Adrenal gland (tissue), 19 donors: ENCODE measurements at places on chromosomes 6 and 20. TPM values are rescaled to one million over a fixed set of nuclear protein-coding genes. Genes with fewer than 3 reads are reported as not detected.

Gene PCSK2
- total RNA-seq = 0.32 TPM

GRCh38 chr20:11585752-11586352 is 331.8 kb upstream of the BTBD3 start:
- H3K4me3 ChIP-seq = no peak overlapping the region
- no peaks in the 10 kb centered on the region for H3K4me1 ChIP-seq
- no peaks in the 10 kb centered on the region for H3K27me3 ChIP-seq
- no peaks in the 10 kb centered on the region for H3K36me3 ChIP-seq

DNA sequence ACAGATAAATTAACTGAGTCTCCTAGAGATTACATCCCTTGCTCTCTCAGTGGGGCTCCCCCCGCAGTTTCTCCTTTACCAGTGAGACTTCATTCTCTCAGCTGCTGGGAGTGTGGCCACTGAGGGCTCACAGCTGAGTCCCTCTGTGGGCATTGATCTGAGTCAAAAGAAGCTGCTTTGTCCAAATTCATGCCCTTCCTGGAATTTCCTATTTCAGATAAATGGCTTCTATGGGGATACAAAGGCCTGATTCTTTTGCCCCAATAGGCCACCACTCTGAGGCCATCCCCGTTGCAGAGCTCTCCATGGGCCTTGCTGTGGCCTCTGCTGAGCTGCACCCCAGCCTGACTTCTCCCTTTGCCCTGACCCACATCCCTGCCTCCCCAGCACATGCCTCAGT is 10.0 kb downstream of the CST5 start:
- peaks cover 5% of the 10 kb centered on the region for H3K27me3 ChIP-seq
- H3K36me3 ChIP-seq = no peaks in the 10 kb centered on the region
- no peak for DNase-seq
- no peak overlapping the region for H3K4me3 ChIP-seq

DNA sequence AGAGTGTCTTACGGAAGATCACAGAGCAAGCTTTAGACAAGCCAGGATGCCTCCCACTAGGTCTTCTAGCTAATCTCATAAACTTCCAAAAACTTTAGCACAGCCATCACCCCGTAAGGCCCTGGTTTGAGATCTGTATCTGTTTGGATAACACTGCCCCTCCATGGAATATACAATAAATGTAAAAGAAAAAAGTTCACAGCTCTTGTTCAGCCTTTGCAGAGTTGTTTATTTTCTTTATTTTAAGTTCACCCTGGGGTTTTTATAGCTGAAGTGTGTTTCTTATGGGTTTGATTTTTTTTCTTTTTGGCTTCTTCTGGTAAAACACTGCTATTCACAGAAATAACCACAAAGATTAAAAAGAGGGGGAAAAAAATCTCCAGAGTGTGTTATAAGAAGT is 125.6 kb downstream of the EYA2 start:
- H3K27ac ChIP-seq = no peak overlapping the region
- DNase-seq = no peak
- no peaks in the 10 kb centered on the region for H3K36me3 ChIP-seq
- peaks cover 3% of the 10 kb centered on the region for H3K27me3 ChIP-seq

DNA sequence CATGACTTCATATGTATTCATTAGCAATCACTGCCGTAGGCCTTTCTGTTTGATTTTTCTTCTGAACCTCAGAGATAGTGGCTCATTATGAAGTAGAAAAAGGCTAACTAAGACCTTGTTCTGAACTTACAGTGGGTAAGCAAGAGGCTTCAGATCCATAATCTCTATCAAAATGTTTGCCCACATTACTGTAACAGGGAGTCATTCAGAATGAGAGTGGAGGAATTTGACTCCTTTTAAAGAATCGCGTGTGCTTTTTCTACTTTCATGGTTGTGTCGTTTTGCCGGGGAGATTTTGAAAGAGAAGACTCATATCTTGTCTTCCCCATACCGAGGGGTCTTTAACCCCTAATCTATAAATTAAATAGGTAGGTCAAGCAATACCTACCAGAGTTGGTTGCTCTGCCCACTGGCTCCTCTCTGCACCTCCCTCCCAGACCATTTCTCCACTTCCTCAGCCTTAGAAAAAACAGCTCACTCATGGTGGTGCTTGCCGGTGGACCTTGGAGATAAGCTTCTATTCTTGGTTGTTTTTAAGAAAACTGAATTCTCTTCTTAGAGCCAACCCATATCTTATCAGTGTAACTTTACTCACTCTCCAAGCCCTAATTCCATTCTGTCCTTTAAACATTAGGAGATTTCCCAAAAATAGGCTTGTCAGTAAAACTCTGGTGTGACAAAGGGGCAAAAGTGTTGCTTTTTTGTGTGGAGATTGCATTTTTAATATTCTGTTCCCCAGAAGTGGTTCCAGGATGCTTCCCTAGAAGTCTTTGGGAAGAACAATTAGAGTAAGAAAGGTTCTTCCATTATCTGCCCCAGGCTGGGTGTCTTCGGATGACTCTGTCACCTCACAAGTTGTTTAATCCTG is 56.6 kb downstream of the E2F3 start:
- H3K27me3 ChIP-seq = no peaks in the 10 kb centered on the region
- H3K27ac ChIP-seq = no peak overlapping the region
